EL (cell line): ENCODE measurements at places on chromosomes 7 and 10.
A peak's percentile ranks its signal among the peaks of the same experiment; 100 is the strongest.

GRCh38 chr7:156845379-156846101, 47.4 kb downstream of the LMBR1 start:
- DNase-seq: peak; percentile 4

DNA sequence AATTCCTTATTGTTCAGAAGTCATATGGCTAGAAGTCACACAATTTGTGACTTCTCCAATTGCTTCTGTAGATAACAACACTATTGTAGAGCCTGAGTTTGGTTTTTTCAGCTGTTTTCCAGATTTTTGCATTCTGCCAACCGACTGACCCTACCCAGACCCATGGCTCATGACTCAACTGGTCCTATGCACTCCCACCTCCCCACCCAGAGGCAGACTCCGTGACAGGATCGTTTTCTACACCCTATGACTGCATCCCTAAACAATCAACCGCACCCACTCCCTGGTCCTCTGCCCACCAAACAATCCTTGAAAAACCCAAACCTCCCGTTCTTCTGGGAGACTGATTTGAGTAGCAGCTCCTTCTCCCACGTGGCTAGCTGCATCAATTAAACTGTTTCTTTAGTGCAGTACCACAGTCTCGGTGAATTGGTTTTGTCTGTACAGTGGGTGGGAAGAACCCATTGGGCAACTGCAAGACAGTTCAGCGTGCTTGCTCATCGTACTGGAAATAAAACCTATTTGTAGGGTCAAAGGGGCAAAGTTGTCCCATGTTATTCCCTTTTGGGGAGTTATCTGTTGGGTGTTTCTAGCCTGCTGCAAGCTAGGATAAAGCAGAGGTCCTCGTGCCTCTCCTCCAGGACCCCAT, 150.3 kb upstream of the FAM20C start:
- no peak for DNase-seq

DNA sequence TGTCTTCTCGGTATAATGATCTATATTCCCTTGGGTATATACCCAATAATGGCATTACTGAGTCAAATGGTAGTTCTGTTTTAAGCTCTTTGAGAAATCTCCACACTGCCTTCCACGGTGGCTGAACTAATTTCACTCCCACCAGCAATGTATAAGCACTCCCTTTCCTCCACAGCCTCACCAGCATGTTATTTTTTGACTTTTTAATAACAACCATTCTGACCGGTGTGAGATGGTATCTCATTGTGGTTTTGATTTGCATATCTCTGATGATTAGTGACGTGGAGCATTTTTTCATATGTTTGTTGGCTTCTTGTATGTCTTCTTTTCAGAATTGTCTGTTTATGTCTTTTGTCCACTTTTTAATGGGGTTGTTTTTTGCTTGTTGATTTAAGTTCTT, 33.6 kb downstream of the KIAA1217 start:
- no peak for DNase-seq

- DNase-seq: no peak
Measured at GRCh38 chr10:26982058-26982457, 118.2 kb downstream of the ANKRD26 start.

DNA sequence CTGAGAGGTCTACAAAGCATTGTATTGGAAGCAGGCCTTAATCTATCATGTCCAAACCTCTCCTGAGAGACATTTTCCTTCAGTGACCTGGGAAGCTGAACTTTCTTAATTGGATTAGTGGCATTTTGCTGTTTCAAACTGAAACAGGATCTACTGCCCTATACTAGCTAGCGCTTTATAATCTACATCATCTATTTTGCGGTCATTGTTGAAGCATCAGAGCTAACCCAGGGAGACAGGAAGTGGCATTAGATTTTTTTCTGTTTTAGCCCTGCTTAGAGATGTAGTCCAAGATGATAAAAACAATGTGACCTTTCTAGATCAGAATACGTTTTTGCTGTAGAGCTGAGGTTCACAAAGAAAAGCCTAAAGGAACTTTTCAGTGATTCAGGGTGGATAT, 147.4 kb upstream of the AGR3 start:
- no peak for DNase-seq

GRCh38 chr7:132029369-132030085, 473.1 kb upstream of the PODXL start:
- DNase-seq: no peak
